Femur (tissue), 1 donor: ENCODE measurements at places on chromosomes 4 and X.

- DNase-seq, result no peak
These were observed 168.8 kb upstream of the HS3ST1 start for GRCh38 chr4:11597506-11597905.

DNA sequence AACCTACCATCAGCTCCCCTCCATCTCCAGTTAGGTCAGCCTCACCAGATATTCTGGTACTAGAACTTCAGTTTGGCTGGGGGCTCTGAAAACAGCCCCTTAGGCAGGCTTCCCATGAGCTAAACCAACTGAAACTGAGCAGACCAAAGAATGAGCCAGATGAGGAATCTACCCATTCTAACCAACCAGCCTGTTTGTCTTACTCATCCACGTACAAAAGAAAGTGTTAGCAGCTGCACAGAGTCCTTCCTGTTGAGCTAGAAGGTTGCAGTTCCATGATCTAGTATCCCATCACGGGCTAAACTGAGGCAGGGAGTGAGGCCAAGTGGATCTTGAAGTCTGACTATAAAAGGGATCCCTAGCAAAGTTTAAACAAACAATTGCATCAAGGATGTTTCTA is 17.5 kb downstream of the MAGEA9B start:
- no peak for DNase-seq

DNA sequence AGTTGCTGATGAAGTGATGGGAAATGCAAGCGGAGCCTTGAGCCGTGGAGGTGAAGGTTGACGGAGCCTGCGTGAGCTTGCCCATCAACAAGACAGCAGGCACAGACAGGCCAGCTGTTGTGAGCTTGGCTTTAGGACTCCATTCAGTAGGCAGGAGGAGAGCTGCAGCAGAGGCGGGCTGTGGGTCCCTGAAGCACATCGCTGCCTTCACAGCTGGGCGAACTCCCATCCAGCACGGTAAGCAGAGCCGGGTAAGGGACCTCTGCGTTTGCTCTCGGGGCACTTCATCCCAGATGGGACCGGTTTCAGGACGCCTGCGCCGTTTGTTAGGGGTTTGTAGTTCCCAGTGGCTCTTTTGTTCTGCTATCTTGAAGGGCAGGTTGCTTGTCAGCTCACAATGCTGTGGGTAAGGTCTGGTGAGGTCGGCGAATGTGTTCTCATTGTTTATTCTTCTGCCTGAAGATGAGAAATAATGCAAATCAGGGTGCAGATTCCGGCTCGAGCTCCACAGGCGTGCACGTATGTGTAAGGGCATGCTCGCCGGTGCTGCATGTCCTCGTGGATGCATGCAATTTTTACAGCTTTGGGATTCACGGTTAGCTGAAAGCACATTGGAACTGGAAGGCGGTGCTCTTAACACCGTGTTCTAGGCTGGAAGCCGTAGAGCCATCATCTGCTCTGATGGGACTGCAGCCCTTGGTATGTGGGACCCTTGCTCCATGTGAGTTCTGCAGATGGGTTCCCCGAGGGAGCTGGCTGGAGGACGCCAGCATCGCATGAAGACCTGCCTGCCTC is 54.6 kb upstream of the CLDN34 start:
- DNase-seq, result no peak

- DNase-seq, result no peak
These were observed 70.7 kb upstream of the NFKB1 start for GRCh38 chr4:102430461-102430910.

GRCh38 chr4:184684491-184685189 is 35.1 kb downstream of the PRIMPOL start:
- DNase-seq, result no peak
